ENCODE measurements at places on chromosomes 12 and 14. TPM values are rescaled to one million over a fixed set of nuclear protein-coding genes. Genes with fewer than 3 reads are reported as not detected.

- no peak for DNase-seq
Measured at GRCh38 chr14:24798911-24799462, 165.0 kb upstream of the GZMB start.

Gene XPOT
- polyA plus RNA-seq = 56.5 TPM

Gene SLCO1A2
- polyA plus RNA-seq = 0.97 TPM

DNA sequence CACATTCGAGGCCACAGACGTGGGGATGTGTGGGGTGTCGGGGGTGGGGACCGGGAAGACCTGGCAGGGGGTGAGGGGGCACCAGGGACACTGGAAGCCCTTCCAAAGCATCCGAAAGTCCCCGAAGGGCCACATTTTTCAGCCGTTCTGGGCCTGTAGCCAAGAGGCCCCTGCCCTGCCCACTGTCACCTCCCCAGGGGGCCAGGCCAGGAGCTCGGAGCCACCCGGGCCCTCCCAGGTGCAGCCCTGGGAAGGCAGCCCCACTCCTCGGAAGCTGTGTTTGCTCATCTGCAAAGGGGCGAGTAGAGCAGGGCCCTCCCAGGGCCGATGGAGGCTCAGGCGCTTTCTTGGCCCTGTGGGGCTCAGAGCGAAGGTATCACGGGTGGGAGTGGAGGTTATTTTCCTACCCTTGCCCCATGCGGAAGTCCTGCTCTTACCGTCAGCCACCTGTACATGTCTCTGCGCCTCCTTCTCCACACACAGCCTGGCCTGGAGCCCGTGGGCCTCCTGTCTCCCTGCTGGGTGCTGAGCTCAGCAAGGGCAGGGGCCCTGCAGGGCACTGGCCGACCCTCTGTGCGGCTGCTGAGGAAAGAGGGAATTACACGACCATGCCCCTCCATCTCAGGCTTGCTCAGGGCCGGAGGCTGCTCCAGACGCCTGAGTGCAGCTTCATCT is 27.2 kb downstream of the NOC4L start:
- DNase-seq = no peak

Gene AHNAK2
- polyA plus RNA-seq = 1.4 TPM

Gene POTEM
- not detected for polyA plus RNA-seq

GRCh38 chr14:89121968-89122620 is 294.9 kb downstream of the FOXN3 start:
- DNase-seq = peak; percentile 54

- no peak for DNase-seq
Measured at GRCh38 chr14:57866199-57866705, 360 bp upstream of the SLC35F4 start.

Gene SMIM41
- 0.49 TPM for polyA plus RNA-seq

- DNase-seq = no peak
Measured at GRCh38 chr14:69079188-69079742, 73.7 kb downstream of the DCAF5 start.

DNA sequence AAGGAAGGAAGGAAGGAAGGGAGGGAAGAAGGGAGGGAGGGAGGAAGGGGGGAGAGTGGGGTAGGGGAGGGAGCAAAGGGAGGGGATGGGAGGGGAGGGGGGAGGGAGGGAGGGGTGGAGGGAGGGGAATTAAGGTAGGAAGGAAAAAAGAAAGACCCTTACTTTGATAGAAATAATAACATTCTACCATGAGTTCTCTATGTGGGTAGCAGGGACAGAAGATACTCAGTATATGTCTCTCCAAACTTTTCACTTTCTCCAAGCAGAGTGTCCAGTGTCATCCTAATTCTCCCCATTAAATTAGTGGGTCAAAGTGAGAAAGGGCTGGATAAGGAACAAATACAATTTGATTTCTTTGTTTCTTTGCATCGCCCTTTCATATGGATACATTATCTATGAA is 553.4 kb upstream of the USP15 start:
- DNase-seq = no peak

Gene CEBPE
- polyA plus RNA-seq = not detected
